ENCODE measurements at places on chromosomes 11 and 22. TPM values are rescaled to one million over a fixed set of nuclear protein-coding genes. Genes with fewer than 3 reads are reported as not detected.

GDPD5 gene
- total RNA-seq: 52.9 TPM

MRGPRE gene
- total RNA-seq: 0.28 TPM

NAV2 gene
- 2.6 TPM for total RNA-seq

RFPL3 gene
- total RNA-seq: not detected

SLC16A8 gene
- not detected for total RNA-seq

NLRP14 gene
- total RNA-seq: not detected

MS4A12 gene
- total RNA-seq: not detected

ELFN2 gene
- not detected for total RNA-seq

SGSM1 gene
- total RNA-seq: 0.88 TPM

PANX3 gene
- total RNA-seq: not detected

GRCh38 chr22:31846161-31847115 lies 92.6 kb downstream of the DEPDC5 start:
- no peaks in the 10 kb centered on the region for H3K4me1 ChIP-seq
- DNase-seq: no peak
- no peaks in the 10 kb centered on the region for H3K27me3 ChIP-seq

GRCh38 chr11:120336641-120337354 lies 585 bp downstream of the ARHGEF12 start:
- peak overlapping the region; percentile 96 for H3K27ac ChIP-seq
- no peaks in the 10 kb centered on the region for H3K27me3 ChIP-seq
- no peaks in the 10 kb centered on the region for H3K36me3 ChIP-seq

DNA sequence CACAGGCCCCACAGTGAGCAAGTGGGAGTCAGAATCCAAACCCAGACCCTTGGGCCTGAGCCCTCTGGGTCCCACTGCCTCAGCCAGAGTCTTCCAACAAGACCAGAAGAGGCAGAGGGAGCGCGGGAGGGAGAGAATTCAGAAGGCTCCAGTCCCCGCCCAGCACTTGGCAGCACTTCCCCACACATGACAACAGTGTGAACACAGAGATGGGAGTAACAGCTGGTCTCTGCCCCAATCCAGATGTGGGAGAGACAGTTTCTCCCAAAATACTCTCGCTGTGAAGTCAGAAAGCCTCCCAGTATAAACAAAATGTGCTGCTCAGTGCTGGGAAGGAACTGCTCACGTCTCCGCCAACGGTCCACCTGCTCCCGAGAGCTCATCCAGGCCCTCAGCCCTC lies 219.9 kb downstream of the MN1 start:
- peak; percentile 87 for DNase-seq
- H3K4me1 ChIP-seq: peaks cover 4% of the 10 kb centered on the region
- no peaks in the 10 kb centered on the region for H3K27me3 ChIP-seq
- no peak overlapping the region for H3K4me3 ChIP-seq

DNA sequence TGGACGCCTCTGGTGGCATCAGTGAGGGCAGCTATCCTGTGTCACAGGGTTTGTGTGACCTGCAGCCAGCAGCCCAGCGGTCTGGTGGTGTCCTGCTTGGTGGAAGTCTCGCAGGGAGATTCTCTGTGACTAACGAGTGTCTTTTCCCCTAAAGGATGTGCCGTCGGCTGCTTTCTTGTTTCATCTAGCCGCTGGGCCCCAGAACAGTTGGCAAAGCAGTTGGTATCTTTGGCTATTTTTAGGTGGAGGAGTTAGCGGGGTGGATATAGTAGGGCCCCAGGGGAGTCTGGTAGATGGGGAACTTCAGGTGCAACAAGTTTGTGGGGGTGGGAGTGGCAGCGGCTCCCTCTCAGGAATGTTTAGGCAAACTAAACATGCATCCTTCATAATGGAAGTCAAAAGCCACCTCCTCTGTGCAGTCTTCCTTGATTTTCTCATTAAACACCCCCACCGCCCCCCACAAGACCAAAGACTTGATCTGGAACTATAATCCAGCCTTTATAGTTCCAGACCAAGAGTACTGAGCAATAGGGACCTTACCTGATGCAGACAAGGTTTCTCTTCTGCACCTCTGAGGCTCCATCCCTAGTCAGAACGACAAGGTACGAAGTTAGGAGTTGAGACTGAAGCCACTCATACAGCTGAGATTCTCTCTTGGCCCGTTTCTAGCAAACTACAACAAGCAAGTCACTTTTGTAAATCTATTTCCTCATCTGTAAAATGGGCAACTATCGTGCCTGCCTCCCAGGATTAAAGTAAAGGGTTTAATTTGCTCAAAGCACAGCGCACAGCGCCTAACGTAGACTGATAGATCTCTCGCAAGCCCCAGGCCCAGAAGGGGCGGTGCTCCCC lies 1.1 kb upstream of the PELI3 start:
- H3K4me3 ChIP-seq: peak overlapping the region; percentile 72
- H3K27me3 ChIP-seq: no peaks in the 10 kb centered on the region
- H3K4me1 ChIP-seq: no peaks in the 10 kb centered on the region
- no peak for DNase-seq

- no peaks in the 10 kb centered on the region for H3K4me1 ChIP-seq
- H3K27ac ChIP-seq: no peak overlapping the region
- H3K4me3 ChIP-seq: no peak overlapping the region
- no peaks in the 10 kb centered on the region for H3K36me3 ChIP-seq
- H3K27me3 ChIP-seq: no peaks in the 10 kb centered on the region
- DNase-seq: no peak
Observed at GRCh38 chr11:134358165-134358855, 26.5 kb downstream of the GLB1L2 start.

- no peak overlapping the region for H3K4me3 ChIP-seq
- no peaks in the 10 kb centered on the region for H3K4me1 ChIP-seq
- DNase-seq: no peak
Observed at GRCh38 chr11:121337078-121337477, 44.5 kb downstream of the SC5D start.

DNA sequence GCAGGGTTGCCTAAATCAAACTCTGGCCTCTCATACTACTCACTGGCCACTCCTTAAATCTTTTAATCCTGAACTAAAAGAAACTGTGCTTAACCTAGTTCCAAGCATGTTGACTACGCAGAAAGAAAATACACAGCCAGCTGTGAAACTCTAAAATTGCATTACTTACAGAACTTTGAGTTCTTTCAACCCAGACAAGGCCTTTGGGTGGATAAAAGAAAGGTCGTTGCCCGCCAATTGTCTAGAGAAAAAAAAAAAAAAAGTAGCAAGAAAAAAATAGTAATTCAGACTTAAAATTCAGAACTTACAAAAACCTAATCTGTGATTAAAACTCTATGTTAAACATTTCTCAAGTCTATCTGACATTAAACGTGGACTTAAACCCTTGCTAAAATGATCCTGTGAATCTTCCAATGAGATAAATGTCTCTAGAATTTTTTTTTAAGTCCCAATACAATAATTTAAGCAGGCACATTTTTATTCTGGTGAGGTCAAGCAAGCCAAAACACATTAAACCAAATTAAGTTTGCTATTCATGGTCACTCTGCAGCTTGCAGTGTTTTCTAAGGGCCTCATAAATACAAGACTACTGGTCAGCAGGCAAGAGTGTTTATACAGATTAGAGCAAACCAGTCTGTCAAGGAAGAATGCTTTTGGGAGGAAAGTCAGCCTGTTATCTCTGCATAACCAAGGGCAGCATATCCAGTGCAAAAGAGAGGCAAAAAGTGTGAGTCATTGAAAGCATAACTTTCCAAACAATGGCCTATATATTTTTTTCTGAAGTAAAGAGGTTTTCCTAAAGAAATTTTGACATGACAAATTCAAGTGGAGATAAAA lies 29.5 kb upstream of the CCDC34 start:
- H3K4me1 ChIP-seq: no peaks in the 10 kb centered on the region
- no peaks in the 10 kb centered on the region for H3K27me3 ChIP-seq
- H3K36me3 ChIP-seq: no peaks in the 10 kb centered on the region
- DNase-seq: no peak
- H3K4me3 ChIP-seq: no peak overlapping the region
- H3K27ac ChIP-seq: peak overlapping the region; percentile 61

GRCh38 chr22:22410677-22411076 lies 97.9 kb downstream of the ZNF280B start:
- H3K36me3 ChIP-seq: no peaks in the 10 kb centered on the region
- DNase-seq: no peak
- H3K27me3 ChIP-seq: no peaks in the 10 kb centered on the region
- no peaks in the 10 kb centered on the region for H3K4me1 ChIP-seq
- no peak overlapping the region for H3K27ac ChIP-seq

DNA sequence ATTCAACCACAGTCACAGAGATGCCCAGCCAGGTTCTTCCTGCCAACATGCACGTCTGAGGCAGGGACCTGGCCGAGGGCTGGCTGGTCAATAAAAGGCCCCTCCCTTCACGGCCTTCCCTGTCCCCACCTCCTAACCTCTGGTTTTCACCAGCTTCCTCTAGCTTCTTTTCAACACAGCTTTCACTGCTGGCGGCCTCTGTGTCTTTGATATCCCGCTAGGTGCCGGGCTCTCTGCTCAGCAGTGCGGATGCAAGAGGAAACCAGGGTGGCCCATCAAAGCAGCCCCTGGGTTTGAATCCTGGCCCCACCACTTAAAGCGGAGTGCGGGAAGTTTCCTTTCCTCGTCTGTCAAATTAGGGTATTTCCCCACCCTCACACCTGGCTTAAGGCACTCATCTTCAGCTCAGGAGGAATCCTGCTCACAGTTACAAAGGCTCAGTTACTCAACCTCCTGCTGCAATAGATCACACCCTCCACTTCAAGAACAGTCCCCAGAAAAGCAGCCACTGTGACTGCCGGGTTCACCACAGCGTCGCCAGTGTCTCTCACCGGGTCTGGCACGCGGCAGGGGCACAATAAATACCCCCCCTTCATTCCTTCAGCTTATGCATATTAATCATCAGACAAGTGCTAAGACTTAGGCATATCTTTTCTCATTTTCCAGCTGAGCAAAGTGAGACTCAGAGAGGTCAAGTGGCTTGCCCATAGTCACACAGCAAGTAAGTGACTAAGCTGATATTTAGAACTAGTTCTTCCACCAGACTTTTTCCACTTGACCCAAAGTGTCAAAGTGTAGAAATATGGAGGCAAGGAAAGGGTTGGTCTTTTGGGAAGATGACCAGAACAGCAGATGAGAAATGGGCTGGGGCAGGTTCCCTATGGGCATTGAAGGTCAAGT lies 45.7 kb downstream of the TXN2 start:
- H3K27me3 ChIP-seq: no peaks in the 10 kb centered on the region
- H3K4me1 ChIP-seq: no peaks in the 10 kb centered on the region
- no peak for DNase-seq
- no peak overlapping the region for H3K27ac ChIP-seq

DNA sequence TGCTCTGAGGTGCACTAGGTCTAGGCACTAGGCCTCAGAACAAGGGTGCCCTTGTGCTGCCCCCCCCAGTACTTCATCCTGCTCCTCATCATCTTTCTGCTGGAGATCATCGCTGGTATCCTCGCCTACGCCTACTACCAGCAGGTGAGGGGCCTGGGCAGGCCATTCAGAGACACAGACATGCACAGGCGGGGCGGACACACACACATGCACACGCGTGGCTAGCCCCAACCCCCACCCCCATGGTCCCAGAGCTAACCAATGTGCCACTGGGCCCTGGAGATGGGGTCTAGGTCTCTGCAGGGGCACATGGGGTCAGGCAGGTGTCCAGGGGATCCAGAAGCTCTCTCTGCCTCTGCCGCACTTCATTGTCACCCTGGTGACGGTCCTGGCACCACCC lies 3.9 kb downstream of the CD151 start:
- no peak overlapping the region for H3K4me3 ChIP-seq
- H3K4me1 ChIP-seq: peaks cover 42% of the 10 kb centered on the region
- H3K27ac ChIP-seq: no peak overlapping the region

DNA sequence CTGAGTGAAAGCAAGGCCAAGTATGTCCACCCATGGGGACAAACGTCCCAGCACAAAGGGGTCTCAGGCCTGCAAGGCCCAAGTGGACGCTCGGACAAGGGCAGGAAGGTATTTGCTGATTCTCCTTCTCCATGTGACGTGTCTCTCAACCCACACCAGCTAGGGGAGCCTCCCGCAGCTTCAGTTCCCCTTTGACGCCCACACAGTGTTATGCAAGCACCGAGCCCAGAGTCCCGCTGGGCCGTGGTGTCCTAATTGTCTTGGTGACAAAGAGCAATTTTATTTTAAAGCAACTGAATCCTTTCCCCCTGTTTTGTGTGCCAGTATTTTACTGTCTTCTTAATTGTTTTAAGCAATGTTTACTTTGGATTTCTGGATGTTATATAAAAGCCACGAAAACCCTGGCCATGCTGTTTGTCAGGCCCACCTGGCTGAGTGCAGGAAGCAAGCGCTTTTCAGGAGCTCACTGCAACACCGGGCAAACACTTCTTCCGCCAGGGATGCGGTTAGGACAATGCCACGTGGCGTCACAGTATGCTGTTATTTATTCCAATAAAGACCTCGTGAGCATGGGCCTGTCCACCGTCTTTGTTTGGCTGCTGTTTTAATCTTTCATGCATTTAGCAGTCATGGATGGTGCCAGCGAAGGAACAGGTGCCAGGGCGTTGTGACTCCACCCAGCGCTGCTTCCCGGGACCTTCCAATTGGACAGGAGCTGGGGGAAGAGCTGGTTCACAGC lies 8.2 kb upstream of the PARVG start:
- H3K4me3 ChIP-seq: no peak overlapping the region
- H3K27ac ChIP-seq: no peak overlapping the region
- no peaks in the 10 kb centered on the region for H3K4me1 ChIP-seq
- no peaks in the 10 kb centered on the region for H3K27me3 ChIP-seq

GRCh38 chr11:92295175-92296137 lies 70.8 kb downstream of the FAT3 start:
- DNase-seq: no peak
- no peak overlapping the region for H3K27ac ChIP-seq
- H3K4me1 ChIP-seq: no peaks in the 10 kb centered on the region
- no peak overlapping the region for H3K4me3 ChIP-seq
- no peaks in the 10 kb centered on the region for H3K27me3 ChIP-seq
- no peaks in the 10 kb centered on the region for H3K36me3 ChIP-seq

- H3K27me3 ChIP-seq: no peaks in the 10 kb centered on the region
- H3K27ac ChIP-seq: no peak overlapping the region
- H3K4me3 ChIP-seq: no peak overlapping the region
- no peaks in the 10 kb centered on the region for H3K4me1 ChIP-seq
Observed at GRCh38 chr11:133824593-133824992, 20.7 kb downstream of the SPATA19 start.

DNA sequence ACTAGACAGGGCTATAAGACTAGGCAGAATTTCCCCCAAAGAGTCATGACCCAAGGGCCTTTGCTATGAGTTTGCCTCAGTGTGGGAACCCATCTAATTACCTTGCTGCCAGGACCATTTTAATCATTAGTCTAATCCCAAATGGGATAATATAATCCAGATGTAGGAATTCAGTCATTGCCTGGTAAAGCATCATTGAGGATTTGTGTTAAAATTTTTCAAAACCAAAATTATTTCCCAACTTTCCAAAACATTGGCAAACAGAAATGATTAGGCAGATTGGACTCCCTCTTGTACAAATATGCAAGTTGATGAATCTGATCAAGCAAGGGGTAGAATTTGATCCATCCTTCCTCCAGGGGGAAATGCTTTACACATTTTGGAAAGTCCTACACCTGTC lies 16.2 kb upstream of the MMP13 start:
- no peaks in the 10 kb centered on the region for H3K4me1 ChIP-seq
- H3K27me3 ChIP-seq: no peaks in the 10 kb centered on the region
- H3K36me3 ChIP-seq: no peaks in the 10 kb centered on the region
- no peak for DNase-seq
- H3K4me3 ChIP-seq: no peak overlapping the region
- H3K27ac ChIP-seq: no peak overlapping the region

- no peak for DNase-seq
- H3K27ac ChIP-seq: no peak overlapping the region
- H3K4me1 ChIP-seq: no peaks in the 10 kb centered on the region
- no peak overlapping the region for H3K4me3 ChIP-seq
- H3K36me3 ChIP-seq: no peaks in the 10 kb centered on the region
- H3K27me3 ChIP-seq: no peaks in the 10 kb centered on the region
Observed at GRCh38 chr11:40602866-40603552, 856.4 kb downstream of the LRRC4C start.

Data from uterus (tissue), 4 donors.